ACHN (cell line): ENCODE measurements at places on chromosomes 1 and 21.

DNA sequence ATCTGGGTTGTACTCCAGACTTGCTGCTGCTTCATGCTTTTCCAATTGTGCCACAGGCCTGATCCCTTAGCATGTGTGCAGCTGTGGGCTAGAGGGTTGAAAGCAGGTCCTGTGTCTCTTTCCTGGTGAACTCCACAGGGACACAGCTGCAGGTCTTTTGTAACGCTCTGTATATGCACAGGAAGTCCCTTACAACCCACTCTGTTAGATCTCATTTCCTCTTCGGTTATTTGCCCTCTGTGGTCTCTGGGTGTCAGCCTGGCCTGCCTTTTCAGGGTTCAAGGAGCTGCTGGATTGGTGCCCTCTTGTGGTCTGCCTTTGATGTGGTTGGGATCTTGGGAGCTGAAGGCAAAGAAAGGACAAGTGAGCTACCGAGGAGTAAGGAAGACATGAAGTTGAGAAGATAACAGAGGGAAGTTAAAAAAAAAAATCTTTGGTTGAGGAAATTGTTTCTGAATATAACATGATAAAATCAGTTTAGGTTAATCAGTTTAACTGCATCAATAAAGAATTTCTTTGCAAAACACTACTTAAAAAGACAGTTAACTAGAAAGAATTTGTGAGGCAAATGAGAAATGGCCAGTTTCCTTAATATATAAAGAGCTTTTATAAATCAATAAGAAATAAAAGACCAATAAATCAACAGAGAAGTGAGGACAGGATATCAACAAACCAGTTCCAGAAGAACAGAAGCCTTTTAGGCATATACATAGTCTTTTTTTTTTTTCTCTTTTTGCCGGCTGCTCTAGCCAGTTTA lies 44.1 kb downstream of the UCK2 start:
- peak; percentile 85 for DNase-seq

DNA sequence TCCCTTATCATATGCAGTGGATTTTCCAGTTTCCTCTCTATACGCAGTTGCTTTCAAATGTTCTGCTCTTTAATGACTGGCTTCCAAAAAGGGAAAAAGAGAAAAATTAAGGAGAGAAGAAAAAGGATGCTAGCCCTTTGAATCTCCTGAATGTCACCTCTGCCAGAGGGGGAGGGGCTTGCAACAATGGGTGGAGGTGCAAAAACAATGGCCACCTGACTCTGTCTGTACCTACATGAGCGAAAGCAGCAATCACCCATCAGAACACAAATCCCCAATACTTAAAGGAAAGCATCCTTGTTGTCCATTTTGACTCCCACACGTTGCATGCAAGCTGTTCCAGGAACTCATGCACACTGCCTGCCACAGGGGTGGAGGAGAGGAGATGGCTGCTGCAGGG lies 61.2 kb downstream of the CCDC30 start:
- no peak for DNase-seq

DNA sequence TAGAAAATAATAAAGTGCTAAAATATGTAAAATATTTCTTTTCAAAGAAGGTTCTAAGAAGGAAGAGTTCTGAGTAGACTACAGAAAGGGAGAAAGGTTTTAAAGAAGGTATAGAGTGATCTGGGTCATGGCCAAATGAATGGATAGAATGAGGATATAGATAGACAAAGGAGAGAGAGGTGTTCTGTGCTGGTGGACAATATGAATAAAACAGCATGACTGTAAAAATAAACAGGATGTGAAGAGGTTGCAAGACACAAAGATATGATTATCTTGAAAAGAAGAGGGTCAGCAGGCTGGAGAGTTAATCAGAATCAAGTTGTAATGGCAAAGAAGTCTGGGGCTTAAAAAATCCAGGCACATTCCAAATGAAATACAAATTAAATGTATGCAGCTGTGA lies 86.7 kb upstream of the GNG4 start:
- no peak for DNase-seq

- no peak for DNase-seq
Measured at GRCh38 chr1:56922070-56922469, 43.7 kb downstream of the C8B start.

GRCh38 chr1:16212251-16212961 lies at the start of gene ARHGEF19:
ARHGEF19 (minus strand) TSS chr1:16212652; CDS start chr1:16209054, 3,598 bp downstream.
- DNase-seq: no peak

DNA sequence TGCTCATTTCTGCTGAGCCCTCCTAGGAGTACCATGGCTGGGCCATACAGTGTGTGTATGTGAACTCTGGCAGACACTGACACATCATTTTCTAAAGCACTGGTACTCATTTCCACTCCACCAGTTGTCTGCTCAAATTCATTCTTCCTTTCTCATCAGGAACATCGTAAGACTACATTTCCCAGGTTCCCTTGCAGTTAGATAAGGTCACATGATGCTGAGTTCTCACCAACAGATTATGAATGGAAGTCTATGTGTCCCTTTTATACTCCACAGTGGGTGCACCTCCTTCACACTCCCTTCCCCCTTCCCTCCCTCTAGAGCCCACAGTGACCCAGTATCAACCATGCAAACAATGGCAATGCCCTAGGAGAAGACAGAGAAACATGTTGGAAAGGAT lies 38.3 kb upstream of the PAX7 start:
- DNase-seq: no peak

- DNase-seq: peak; percentile 46
Measured at GRCh38 chr1:170562646-170563338, 30.8 kb downstream of the GORAB start.

- DNase-seq: no peak
Measured at GRCh38 chr1:162942916-162943559, 82.1 kb upstream of the CCDC190 start.

- DNase-seq: no peak
Measured at GRCh38 chr1:33400153-33400911, 30.6 kb downstream of the PHC2 start.

GRCh38 chr1:24348196-24348595 lies 29.0 kb downstream of the GRHL3 start:
- DNase-seq: no peak

DNA sequence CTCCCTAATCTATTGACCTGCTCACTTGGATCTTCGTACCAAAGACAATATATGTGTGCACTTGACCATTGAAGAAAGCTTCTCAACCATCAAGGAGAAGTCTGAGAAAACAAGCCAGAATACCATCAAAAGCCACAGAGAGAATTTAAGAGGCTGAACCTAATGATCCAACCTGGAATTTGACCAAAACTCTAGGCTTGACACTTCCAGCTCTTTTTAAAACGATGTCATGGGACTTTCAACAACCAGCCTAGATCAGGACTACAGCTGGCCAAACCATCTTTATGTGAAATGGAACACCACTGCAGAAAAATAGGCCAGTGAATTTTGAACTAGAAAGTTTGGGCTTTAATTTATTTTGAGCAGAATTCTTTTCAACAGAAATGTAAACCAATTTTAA lies 444.4 kb downstream of the LTN1 start:
- no peak for DNase-seq

- DNase-seq: no peak
Measured at GRCh38 chr1:159591981-159592380, 4.4 kb downstream of the APCS start.

GRCh38 chr21:43323244-43324005 lies 103.5 kb downstream of the SIK1 start:
- DNase-seq: no peak

DNA sequence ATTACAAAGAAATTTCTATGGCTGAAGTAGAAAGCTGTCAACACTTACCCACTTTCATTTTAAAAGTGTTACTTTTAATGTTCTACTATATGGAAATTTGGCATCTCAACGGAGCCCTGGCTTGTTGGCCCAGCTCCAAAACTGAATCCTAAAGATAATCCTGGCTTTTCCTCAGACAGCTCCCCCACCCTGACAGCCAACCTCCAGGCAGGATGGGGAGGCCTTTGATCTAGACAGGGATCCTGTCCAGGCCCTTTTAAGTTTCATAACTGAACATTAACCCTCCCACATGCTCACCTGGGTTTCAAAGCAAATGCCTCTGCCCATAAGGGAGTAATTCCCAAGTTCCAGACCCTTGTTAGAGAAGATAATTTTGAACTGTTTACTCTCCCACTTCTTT lies 99.3 kb upstream of the RALGPS2 start:
- DNase-seq: no peak

DNA sequence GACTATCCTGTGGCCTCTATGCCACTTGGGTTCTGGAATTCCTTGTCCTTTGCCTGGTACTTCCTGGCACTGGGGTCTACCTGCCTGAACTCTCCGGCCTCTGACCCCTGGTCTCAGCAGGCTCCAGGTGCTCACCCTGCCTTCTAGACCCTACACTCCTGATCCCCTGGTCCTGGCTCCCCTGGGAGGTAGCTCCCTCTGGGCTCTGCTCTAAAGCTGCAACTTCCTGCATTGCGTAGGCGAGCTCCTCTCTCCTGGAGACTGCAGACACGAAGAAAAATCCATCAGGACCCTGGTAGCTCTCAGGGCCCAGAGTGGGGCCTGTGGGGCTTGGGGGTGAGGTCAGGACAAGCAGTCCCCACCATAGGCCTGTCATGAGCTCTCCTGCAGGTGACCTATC lies 7.8 kb upstream of the PLEKHG5 start:
- no peak for DNase-seq

GRCh38 chr21:34890724-34891612 lies 158.1 kb downstream of the RUNX1 start:
- no peak for DNase-seq

GRCh38 chr1:213148905-213149304 lies 97.9 kb downstream of the RPS6KC1 start:
- DNase-seq: no peak

DNA sequence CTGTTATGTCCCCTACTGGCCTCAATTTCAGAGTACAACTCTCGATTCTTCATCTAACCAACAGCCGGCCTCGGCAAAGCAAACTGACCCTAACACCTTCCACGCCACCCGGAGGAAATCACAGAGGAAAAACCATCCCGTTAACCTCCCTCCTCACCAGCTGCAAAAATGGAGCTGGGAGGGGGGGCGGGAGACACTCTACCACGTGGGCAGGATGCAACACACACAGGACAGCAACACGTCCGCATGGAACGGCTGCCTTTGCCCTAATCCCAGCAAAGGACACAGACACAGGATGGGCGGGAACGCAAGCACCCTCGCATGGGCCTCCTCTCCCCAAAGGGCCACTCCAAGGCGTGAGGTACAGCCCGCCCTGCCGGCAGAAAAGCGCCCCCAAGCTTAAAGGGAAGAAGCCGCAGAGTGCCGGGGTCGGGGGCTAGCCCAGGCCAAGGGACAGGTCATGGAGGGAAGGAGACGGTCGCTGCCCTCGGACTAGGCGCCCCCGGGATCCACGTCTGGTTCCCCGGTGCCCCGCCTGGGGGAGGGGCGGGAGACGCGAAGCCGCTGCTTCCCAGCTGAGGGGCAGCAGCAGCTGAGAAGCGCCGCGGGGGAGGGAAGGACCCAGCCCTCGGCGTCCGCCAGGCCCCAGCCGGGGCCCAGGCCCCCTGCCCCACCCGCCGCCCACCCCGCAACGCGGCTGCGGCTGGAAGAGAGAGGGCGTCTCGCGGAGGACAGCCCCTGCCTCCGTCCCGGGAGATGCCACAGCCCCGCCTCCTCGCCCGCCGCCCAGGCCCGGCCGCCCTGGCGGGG lies 590 bp downstream of the FOXJ3 start:
- peak; percentile 48 for DNase-seq

GRCh38 chr1:236741753-236742152 lies 53.3 kb upstream of the MTR start:
- no peak for DNase-seq

DNA sequence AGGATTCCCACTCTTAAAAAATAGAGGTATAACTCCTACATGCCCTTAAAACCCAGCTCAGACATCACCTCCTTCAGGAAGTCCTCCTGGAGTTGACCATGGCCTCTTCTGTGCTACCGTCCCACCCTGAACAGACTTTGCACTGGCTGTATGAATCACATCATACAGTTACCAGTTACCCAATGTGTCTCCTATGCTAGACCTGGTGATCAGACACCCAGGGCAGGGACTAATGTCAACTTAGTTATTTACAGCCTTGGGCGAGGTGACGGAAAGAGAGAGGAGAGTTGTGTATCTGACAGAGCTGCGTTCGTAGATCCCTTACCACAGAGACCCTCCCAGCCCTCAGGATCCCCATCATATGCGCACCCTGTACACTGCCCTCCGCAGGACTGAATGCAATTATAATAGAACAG lies 72.7 kb downstream of the SLC66A1 start:
- DNase-seq: no peak

- DNase-seq: no peak
Measured at GRCh38 chr1:187262731-187263130, 434.0 kb downstream of the PLA2G4A start.
